ENCODE measurements at places on chromosomes 13 and 19.

GRCh38 chr19:49533551-49534488, 6.0 kb downstream of the RCN3 start:
- peak; percentile 70 for DNase-seq

GRCh38 chr13:44416301-44416700, 42.7 kb downstream of the SERP2 start:
- no peak for DNase-seq

DNA sequence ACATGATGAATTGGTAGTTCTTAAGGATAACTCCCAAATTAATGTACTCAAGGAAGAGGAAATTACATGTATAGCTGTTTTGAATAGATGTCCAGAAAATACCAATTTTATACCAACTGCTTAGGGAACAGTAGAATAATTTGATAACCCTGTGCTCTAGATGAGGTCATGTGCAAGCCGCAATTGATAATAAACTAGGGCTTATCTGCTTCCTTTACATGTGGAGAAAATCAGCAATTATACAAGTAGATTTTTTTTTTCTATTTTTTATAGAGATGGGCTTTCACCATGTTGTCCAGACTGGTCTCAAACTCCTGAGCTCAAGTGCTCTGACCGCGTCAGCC, 9.3 kb downstream of the TPT1 start:
- no peak for DNase-seq

DNA sequence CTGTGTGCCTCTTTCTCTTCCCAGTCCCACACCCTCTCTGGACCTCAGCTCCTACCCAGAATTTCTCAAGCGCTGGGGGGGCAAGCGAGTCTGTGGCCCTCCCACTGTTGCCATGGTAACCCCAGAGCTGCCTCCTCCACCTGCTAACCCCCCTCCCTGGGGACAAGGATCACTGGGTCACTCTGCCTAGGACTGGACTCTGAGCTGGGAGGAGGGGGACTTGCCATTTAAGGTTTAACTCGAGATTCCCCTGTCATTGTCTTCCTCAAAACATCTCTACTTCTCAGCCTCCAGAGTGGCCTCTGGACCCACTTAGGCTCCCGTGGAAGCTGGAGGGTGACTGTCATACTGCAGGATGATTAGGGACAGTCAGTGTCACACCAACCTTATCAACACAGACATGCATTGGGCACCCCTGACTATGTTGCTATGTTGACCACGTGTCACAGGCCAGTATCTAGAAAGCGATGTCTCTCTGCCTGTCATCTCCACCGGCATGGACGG, 2.2 kb downstream of the PALM3 start:
- no peak for DNase-seq

- DNase-seq = no peak
Measured at GRCh38 chr13:59793107-59793506, 370.6 kb downstream of the DIAPH3 start.

- DNase-seq = no peak
Measured at GRCh38 chr13:27236478-27236877, 14.9 kb upstream of the RPL21 start.

DNA sequence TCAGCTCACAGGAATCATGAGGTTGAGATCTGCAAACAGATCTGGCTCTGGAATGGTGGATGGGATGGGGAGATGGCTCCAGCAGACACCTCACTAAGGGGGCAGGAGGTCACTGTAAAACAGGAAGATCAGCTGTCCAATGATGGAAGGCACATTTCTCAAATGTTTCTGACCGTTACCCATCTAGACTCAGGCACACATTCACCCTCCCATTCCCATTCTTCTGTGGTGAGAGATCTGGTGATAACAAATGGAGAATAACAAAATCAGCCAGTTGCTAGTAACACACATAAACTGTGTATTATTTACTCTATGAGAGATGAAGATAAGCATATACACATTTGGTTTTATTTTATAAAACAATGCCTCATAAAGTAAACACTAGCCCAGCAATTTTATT, 235.9 kb downstream of the TSHZ3 start:
- no peak for DNase-seq

GRCh38 chr19:15758379-15758778, 20.6 kb downstream of the OR10H3 start:
- no peak for DNase-seq

DNA sequence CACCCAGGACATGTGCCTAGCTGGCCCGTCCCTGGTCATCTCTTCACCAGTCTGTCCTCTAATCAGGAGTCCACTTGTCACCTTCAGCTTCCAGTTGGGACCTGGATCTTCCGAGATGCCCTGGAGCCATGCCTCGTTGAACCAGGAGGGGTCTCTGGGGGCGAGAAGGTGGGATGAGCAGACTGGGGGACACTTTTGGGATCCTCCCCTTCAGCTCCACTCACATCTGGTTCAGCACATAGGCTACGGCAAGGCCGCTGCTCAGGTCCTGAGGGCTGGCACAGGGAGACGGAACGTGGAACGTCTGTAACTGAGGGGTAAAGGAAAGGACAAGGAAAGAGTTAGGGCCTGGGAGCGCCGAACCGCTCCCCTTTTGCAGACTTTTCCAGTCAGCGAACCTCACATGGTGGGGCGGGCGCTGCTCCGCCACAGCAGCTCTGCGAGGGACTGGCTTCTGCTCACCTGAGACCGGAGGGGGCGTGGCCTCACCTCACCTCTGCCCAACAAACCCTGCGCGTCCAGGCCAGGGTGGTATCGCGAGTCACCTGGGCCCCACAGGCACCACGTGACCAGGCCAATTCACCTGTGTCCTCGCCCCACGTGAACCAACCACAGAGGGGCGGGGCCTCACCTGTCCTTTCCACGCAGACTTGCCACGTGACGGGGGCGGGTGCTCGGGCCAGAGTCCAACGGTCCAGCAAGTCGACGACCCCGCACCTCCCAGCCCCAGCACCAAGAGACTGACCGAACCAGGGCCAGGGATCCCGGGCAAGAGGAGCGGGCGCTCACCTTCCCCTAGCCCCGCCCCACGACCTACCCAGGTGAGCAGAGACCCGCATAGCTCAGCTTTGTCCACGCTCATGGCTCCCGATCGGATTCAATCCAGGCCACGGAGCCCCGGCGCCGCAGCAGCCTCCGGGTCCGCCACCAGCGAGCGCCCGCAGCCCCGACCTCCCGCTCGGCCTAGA, at the start of gene HOOK2:
Gene HOOK2, minus strand, starts transcription at position 965 of the 968 bp plus-strand sequence. Its CDS starts 103 bp downstream, at position 862.
- DNase-seq = peak; percentile 96

- DNase-seq = no peak
Measured at GRCh38 chr19:40684280-40684679, 6.2 kb downstream of the NUMBL start.

DNA sequence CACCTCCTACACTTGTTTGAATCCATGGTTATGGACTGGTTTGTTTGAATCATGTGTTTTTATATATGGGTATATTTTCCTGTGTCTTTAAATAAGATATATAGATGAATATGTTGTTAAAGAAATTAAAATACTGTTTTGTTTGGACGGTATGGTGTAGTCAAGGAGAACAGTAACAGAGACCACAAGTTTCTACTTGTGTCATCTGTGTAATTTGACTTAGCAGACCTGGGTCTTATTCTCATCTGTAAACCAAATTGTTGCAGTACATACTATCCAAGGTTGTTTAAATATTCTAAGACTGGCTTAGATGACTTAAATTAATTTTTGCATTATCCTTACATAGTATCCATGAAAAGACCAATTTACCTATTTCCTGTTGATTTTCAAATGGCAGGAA, 361.1 kb upstream of the SLITRK1 start:
- no peak for DNase-seq

DNA sequence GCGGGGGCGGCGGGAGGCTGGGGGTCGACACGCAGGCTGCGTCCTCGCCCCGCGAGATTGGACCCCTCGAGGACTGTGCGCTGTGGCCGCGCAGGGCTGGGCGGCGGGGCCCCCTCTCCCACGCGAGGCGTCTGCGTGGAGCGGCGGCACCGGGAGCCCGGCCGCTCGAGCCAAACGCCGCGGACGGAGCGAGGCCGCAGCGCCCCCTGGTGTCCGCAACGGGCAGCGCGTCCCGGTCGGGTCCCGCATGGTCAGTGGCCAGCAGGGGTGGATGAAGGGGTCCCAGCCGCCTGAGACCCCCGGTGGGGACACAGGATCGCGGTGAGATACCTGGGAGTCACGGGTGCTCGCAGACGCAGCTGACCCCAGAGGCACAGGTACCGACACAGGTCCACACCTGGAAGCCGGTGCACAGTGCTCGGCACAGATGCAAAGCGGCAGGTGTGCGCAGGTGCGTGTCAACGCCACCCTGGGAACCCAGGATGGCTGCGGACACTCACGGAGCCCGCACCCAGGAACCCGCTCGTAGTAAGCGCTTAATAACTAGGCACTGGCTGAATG, 2.1 kb upstream of the CIRBP start:
- peak; percentile 56 for DNase-seq

DNA sequence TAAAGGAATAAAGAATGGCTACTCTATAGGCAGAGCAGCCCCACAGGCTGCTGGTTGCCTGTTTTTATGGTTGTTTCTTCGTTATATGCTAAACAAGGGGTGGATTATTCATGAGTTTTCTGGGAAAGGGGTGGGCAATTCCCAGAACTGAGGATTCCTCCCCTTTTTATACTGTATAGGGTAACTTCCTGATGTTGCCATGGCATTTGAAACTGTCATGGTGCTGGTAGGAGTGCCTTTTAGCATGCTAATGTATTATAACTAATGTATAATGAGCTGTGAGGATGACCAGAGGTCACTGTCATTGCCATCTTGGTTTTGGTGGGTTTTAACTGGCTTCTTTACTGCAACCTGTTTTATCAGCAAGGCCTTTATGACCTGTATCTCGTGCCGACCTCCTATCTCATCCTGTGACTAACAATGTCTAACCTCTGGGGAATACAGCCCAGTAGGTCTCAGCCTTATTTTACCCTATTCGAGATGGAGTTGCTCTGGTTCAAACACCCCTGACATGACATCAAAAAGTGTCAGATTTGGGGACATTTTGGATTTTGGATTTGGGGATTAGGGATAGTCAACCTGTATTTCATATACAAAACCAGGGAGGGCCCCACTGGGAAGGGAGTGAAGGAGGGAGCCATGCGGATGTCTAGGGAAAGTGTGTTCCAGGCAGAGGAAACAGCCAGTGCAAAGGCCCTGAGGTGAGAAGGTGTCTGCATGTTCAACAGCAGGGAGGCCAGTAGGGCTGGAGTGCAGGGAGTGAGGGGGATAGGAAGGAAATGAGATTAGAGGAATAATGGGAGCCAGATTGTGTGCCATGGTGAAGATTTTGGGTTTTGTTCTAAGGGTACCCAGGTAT, 10.9 kb downstream of the FXYD5 start:
- DNase-seq = no peak

DNA sequence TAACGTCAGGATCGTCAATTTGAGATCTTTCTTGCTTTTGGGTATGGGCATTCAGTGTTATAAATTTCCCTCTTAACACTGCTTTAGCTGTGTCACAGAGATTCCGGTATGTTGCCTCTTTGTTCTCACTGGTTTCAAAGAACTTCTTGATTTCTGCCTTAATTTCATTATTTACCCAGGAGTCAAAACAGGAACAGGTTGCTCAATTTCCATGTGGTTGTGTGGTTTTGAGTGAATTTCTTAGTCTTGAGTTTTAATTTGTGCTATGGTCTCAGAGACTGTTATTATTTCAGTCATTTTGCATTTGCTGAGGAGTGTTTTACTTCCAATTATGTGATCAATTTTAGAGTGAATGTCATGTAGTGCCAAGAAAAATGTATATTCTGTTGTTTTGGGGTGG, 153.1 kb downstream of the PCDH17 start:
- no peak for DNase-seq

DNA sequence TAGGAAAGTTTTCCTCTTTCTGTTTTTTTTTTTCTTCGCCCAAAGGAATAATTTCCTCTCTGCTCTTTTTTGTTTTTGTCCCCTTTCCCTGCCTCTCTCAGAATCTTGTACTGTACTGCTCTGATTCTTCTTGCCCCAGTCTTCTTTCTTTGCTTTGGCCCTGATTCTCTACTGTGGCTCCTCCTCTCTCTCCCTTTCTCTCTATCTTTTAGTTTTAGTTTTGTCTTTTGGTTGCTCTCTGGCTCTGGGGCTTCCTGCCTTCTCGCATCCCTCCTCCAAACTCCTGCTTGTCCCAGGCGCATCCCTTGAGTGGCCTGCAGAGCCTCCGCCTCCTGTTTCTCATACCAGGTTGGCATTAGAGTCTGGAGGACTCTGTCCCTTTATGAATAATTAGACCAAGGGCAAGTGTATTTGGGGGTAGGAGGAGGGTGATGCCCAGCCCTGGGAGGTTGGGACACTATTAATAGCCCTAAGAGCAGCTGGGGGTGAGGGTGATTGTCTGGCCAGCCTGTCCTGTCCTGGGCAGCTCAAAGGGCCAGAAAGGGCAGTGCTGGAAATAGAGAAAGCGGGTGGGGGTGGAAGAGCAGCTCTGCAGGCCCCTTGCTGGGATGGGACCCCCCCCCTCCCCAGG, 39.1 kb downstream of the LYL1 start:
- no peak for DNase-seq

DNA sequence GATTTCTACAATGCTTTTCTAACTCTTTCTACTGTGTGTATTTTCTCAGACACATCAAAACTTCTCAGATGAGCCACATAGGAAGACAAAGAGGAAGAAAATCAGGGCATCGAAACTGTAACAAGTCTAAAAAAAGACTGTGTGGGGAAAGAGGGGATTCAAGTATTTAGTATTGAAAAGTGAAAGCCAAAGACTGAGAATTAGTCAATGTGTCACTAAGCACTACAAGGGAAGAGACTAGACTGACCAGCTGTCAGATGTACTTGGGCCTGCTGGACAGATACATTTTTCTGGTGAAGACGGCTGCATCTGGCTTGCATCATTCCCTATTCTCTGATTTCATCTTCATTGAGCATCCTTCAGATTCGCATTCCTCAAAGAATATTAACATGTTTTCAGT, 25.4 kb downstream of the COMMD6 start:
- DNase-seq = no peak

DNA sequence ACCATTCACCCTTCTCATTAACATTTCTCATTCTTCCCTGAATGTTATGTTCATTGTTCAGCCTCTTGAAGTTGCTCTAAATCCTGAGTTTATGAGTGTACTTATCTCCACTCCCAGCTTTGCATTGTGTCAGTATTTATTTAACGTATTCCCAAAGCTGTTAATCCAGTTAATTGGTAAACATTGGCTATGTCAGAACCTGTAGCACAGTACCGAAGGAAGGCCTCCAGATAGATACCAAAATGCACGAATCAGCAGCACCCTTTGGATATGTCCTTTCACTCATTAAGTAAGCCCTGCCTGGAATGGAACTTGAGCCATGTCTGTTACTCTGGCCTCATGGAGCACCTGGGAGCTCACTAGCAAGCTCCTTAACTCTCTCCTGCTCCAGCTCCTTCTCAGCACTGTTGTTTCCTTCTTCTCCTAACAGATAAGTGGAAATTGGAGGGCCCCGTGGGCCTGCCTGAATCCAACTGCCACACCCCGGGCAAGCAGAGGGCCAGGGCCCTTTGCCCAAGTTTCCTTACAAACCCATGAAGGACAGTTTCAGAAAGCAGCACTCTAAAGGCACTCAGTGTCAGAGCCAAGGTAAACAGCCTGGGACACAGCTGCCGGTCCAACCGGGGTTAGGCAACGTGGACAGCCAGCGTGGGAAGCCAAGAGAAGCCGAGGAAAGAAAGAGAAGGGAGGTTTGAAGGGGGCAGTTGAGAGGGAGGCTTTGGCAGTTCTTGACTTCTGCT, 155.0 kb upstream of the SERP2 start:
- DNase-seq = peak; percentile 85

Data from epithelial cell of esophagus (primary cell).